NCI-H345 (cell line): ENCODE measurements at places on chromosomes 11 and 22.
A peak's percentile ranks its signal among the peaks of the same experiment; 100 is the strongest.

GRCh38 chr11:64028398-64029115, 7.2 kb upstream of the FLRT1 start:
- DNase-seq, result peak; percentile 63

DNA sequence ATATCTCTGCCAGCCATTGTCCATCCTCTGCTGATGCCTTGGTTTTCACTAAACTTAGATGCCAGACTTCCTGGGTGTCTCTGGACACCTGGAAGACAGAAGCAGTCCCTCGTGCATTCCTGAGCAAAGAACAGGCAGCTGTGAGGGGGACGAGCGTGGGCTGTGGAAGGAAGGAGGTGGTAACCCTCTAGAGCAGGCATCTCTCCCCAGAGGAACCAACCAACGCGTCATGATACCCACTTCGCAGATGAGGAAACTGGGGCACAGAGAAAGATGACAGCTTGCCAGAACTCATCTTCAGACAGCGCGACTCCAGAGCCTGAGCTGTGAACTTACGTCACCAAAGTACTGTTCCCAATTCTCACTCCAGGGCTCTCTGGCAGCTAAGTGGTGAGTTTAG, 123.4 kb downstream of the OPCML start:
- DNase-seq, result no peak

GRCh38 chr11:8080674-8081590, at the start of gene TUB:
TUB (plus strand) TSS chr11:8081211; CDS start chr11:8081511, 300 bp downstream.
- peak; percentile 40 for DNase-seq

- DNase-seq, result no peak
These were observed 131.0 kb downstream of the MORC2 start for GRCh38 chr22:30837531-30837930.

GRCh38 chr11:111299101-111300026, 1.0 kb downstream of the POU2AF3 start:
- no peak for DNase-seq

DNA sequence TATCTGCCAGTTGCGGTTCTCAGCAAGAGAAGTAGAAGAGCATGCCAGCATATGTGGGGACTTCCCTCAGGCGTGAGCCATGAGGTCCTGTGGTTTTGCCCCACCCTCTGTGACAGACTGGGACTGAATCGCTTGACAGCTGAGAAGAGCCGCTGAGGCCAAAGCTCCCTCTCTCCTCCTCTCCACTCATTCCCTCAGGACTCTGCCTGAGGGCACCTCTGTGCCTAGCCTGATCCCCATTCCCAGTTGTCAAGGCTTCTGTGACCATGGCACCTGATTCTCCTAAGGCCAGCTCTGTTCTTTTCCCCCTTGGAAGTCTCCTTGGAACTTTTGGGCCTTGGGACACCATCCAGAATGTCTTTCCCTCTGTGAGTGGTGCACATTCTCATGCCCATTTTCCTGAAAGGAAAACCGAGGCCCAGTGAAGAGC, 27.0 kb downstream of the ART5 start:
- no peak for DNase-seq

DNA sequence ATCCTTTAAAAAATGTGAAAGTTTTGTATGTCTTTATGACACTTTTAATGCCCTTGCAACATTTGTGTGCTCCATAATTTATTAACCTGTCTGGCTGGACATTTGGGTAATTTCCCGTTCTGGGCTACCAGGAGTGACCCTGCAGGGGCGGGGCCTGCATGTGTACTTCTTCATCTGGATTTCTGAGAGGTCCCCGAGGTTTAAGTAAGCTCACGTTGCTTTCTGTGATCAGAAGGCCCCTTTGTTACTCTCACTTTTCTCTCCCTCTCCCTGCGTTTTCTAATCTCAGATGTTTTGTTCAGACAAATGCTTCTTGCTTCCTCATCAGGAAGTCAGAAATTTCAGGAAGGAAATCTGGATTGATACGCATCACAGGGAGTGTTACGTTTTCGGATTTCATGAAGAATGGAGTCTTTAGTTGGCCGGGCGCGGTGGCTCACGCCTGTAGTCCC, 78.9 kb upstream of the CRYBB3 start:
- no peak for DNase-seq

DNA sequence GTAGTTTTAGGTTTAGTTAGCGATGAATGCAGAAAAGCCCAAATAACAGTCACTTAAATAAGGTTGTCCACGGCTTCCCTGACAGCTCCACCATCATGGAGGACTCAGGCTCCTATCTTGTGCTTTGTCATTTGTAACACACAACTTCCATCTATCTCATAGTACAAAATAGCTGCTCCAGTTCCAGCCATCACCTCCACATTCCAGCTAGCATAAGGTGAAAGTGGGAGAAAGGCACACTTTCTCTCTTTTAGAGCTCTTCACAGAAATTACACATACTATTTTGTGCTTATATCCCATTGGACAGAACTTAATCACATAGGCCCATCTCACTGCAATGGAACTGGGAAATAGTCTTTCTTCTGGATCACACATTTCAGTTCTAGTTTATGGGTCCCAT, 8.7 kb downstream of the THY1 start:
- DNase-seq, result no peak

- no peak for DNase-seq
These were observed 180.3 kb upstream of the GUCY1A2 start for GRCh38 chr11:107198490-107199007.

GRCh38 chr11:127806501-127806900, 780.9 kb downstream of the ETS1 start:
- DNase-seq, result no peak

DNA sequence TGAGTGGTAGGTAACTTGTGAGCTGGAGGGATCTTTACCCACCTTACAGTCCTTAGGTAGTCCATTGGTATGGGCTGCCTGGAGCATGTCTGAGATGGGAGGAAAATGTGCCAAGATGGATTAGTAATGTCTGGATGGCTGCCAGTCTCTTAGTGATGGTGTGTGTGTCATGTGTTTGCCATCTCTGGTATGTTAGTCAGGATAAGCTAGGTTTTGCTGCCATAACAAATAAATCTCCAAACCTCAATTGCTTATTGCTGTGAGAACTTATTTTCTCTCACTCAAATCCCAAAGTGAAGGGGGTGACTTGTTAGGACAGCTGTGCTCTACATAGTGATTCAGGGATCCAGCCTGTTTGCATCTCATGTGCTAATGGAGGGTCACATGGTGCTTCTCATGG, 40.9 kb upstream of the MYEOV start:
- DNase-seq, result no peak

- no peak for DNase-seq
These were observed 62.6 kb upstream of the PRSS23 start for GRCh38 chr11:86737737-86738136.

- no peak for DNase-seq
These were observed 148.3 kb downstream of the TEAD1 start for GRCh38 chr11:12822392-12823022.

GRCh38 chr22:38874529-38875222, 2.7 kb upstream of the CBX6 start:
- DNase-seq, result no peak

- DNase-seq, result no peak
These were observed 23.4 kb downstream of the SNX19 start for GRCh38 chr11:130892861-130893260.

DNA sequence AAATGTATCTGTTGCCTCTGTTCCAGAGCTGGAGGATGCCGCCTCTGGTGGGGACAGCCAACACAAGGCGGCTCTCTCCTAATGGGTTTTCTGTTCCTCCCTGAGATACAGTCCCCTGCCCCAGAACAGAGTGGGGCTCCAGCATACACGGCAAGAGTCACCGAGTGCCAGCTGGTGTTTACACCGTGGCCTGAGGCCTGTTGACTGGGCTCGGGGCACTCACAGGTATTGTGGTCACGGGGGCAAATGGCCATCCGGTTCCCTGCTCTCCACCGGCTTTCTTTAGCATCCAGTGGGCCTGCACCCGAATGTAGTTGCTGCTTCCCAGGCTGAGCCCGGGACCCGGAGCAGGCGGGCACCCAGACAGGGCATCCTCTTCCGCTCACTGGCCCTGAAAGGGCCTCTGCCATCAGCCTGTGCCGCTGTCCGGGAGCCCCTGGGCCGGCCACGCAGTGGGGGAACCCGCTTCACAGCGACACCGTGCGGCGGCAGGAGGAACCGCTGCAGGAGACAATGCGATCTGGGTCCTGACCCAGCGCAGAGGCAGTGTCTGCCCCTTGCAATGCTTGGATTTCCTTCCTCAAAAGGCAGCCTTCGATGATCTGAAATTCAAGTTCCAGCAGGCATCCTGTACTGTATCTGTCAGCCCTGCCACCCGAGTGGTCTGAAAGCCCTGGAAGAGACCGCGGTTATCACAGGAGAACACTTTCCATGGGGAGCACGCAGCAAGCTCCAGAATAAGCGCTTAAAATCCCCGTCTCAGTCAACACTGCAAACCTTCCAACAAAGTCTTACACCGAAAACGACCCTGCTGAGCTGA, 859 bp upstream of the KRTAP5-5 start:
- peak; percentile 19 for DNase-seq
